NCI-H1694 (cell line): ENCODE measurements at places on chromosomes 12 and 14.

DNA sequence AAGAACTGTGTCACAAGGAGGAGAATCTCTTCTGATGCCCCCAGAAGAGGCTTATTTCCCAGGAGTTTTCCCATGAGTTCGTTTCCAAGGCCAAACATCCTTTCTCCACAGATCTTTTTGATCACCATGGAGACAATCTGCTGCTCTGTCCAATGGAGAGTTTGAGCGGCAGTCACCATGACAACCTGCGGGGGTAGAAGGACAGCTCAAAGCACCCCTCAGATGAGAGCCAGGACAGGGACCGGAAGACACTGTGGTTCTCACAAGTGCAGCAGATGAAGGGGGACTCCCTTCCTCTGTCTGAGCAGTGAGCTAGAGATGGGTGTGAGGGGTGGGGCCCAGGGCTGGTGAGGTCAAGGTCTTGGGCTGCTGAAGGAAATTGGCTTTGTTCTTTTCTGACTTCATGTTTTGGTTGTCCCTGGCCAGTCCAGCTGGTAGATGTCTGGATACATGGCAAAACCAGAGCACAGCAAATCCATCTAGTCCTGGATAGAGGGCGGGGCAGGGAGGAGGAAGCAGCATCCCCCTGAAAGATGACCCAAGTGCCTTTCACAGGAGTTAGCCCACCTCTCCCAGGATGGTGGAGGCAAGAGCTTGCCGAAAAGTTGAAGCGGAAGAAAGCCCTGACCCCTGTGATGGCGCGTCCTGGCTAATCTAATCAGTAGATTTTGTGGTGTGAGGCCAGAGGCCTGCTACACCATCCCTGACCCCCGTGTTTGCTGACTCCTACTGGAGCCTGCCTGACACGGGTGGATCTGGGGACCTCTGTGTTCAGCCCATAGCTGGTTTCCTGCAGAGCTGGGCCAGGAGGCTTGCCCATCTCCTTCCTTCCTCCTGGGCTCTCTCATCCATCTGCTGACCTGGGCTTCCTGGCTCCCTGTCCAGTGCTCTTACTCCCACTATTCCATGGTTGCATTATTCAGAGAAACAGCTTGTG lies 24.4 kb downstream of the DHRS2 start:
- no peak for DNase-seq

DNA sequence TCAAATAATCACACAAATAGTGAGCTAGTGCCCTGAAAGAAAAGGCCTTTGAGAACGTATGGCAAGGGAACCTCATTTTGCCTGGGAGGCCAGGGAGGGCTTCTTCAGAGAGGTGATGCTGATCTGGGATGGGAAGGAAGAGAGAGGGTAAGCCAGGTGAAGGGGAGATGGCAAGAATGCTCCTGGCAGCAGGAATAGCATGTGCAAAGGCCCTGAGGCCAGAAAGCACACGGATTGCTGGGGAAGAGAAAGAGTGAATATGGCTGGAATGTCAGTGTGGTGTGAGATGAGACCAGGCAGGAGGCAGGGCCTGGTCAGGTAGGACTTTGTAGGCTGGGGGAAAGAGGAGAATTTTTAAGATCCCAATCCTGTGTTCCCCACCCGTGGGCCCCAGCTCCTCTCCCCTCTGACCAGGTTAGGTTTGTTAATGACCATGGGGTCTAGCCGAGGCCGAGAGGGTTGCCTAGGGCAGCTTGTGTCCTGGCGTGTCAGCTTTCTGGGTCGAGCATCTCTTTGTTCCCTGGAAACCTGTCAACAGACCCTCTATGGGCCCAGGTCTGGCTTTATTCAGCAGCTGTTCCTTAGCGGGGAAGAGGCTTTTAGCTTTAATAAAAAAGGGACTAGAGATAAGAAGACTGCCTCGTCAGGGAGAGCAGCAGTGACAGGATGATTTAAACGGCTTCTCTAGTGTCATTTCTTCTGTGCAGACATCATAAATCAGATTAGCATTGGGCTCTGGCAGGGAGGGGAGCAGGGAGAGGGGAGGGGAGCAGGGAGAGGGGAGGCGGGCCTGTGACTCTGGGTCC lies 123.4 kb downstream of the ADCK1 start:
- DNase-seq, result no peak

DNA sequence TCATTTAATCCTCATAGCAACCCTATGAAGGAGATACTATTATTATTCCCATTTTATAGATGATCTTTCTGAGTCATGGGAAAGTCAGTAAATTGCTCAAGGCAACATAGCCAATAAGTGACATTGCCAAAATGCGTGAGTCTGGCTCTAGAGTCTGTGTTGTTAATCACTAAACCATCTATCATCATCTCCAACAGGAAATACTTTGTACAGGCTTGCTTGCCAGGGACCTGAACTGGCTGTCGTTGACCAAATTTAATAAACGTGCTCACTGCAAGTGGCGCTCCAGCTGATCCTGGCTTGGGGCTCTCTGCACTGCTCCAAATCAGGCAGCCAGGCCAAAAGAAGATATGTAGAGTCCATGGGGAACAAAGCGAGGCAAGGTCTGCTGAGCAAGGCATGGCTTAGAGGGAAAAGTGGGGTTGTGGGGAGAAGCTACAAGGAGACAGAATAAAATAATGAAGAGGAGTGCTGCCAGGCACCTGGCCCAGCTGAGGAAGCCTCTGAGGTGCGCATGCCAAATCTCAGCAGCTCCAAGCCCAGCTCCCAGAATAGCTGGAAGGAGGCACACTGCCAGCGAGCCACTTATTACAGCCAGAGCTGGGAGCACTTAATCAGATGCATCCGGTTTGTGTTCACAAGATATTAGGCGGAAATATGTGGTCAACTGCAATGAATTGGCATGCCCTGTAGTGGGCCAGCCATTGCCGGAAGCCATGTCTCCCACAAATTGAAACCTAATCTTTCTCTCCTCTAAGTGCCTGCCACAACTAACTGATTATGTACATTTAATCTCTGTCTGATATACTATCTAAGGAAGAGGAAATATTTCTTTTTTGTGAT lies 43.3 kb upstream of the PTPRO start:
- DNase-seq, result no peak

DNA sequence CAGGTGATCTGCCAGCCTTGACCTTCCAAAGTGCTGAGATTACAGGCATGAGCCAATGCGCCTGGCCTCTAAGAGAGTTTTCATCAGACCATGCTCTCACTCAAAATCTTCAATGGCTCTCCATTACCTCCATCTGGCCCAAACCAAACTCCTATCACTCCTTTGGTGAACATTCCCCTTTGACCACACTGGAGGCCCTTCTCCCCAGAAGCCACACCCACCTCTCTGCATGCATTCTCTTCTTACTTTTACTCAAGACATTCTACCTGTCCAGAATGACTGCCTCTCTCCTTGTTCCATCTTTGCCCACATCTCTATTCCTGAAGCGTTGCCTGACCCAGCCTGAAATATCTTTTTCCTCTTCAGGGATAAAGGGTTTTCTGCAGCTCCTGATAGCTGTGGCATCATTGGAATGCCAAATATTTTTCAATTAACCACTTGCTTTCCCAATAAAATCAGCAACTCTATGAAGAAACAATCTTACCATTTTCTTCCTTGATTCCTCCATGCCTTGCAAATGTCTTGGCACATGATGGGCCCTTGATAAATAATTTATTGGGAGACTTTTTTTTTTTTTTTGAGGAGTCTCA lies 15.5 kb downstream of the PLEK2 start:
- DNase-seq, result no peak

GRCh38 chr12:115010324-115010995 lies 326.5 kb upstream of the TBX3 start:
- DNase-seq, result no peak

- DNase-seq, result no peak
Measured at GRCh38 chr12:121239351-121240061, 29.6 kb downstream of the P2RX4 start.

DNA sequence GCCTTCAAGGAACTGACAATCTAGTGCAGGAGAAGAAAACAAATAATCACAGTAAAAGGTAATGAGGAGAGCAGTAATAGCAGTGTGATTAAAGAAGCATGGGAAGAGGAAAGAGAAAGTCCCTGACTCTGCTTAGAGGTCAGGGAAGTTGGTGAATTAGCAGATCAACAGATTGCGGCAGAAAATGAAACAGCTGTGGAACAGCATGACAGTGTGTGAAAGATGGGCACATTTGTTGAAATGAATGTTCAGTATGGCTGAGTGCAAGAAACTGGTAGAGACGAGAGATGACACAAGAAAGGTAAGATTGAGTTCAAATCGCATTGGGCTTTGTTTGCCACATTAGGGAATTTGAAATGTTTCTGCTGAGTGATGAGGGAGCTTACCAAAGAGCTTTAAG lies 63.7 kb upstream of the RASSF8 start:
- DNase-seq, result no peak

DNA sequence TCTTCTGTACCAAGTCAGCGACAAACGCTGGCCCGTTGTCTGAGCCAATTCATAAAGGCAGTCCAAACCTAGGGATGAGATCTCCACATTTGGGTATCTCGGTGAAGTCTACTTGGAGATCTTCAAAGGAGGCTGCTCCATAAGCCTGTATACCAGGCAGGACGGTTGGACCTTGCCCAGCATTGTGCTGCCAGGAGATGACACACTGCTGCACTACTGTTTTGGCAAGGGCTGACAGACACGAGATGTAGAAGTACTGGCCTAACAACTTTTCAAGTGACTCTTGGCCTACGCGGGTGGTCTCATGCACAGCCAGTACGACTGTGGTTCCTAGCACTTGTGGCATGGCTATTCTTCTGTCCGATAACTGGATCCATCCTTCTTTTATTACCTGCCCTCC lies 135.3 kb downstream of the SLC38A6 start:
- DNase-seq, result no peak
